HepG2 (cell line): ENCODE measurements at places on chromosomes 4 and X. TPM values are rescaled to one million over a fixed set of nuclear protein-coding genes. Genes with fewer than 3 reads are reported as not detected.

SPP1 gene
- polyA plus RNA-seq: 258 and 682 TPM in 2 replicates

XAGE1A gene
- polyA plus RNA-seq: not detected in 2 replicates

HPGD gene
- polyA plus RNA-seq: 0.24 and 0.38 TPM in 2 replicates

DNA sequence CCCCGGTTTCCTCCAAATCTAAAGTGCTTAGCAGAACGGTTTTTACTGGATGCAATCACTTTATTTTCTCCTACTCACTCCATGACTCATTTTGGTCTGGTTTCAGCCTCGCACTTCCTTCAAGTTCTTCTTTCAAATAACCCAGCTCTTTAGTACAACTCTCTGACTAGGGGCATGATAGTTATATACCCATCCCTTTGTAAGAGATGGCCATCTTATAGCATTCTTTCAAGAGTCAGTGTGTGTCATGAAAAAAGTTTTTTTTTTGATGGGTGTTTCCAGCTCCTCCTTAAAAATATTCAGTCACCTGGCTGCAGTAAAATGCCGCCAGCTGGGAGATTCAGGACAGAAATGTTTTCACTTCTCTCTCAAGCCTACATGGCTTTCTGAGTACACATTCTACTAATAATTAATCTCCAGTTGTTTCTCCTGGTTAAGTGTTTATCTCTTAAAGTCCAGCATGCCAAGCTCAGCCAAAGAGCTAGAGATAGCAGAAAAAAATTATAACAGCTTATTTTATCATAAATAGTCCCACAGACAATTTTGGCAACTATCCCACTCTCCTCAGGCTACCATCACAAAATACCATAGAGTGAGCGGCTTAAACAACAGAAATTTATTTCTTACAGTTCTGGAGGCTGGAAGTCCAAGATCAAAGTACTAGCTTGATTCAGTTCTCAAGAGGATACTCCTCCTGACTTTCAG, 139.3 kb downstream of the GASK1B start:
- peak; percentile 19 for DNase-seq

DNA sequence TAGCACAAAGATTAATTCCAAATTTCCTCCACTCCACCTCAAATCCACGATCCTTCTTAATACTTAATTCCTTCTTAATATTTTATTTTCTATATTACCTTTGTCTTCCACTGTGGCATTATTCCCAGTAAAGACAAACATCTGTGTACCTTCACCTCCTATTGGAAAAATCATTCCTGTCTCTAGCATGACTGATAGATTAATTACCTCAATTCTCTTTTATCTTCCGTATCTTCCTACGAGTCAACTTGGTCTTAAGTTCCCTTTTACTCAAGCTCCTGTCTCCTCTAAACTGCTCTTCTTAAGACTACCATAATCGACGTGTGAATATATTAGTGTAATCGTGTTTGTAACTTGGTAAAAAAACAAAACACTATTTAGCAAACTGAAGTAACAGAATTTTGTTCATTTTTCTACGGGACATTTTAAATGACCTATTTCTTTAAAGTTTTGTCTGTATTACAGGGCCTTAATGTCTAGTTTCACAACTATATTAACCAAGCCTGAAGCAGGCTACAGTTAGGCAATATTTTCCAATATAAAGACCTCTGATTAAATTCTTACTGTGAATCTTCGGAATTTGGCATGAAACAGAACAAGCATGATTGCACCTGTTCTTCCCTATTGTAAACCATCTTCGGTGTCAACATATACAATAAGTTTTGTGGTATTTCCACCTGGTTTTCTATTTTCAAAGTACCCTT, 1.1 kb upstream of the USP38 start:
- no peak for DNase-seq

DNA sequence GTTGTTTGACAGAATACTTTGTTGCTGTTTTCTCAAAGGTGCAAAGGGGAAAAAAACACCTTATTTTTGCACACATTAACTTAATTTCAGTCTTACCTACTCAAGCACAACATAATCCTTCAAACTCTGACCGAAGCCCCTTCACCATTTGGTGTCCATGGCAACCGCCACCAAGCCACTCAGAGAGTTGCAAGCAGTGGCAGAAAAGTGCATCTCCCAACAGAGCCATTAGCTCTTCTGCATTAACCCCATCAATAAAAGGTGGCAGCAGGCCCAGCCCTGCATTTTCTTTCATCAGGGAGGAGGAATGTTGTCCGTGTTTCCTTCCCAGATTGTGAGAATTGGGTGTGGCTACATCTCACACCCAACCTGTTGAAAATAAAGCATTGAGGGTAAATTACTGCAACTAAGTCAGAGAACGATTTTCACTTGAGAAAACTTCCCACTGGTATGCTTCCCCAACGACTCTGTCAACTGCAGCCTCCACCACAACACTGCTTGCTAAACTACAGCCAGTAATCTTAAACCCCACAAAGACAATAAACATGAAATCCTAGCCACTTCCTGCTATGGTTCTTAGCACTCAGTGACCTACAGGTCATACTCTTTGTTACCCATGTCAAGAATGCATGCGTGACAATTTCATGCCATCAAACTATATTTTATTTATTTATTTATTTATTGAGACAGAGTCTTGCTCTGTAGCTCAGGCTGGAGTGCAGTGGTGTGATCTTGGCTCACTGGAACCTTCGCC, 154.0 kb downstream of the GRIA3 start:
- DNase-seq: no peak

DNA sequence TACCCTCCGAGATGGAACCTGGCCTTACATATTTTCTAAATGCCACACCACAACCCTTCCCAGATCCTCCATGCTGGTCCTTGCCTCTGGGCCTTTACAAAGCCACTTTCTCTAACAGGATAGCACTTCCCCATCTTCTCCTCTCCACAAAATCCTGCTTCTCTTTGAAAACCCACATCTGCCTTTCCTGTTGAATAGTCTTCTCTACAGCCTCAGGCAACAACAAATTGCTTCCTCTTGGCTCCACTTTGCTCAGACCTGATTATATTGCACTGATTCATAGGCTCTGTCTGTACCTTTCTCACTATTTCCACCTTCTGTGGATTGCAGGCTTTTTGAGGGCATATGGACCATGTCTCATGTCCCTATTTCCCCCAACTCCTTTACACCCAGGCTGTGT, 203.7 kb upstream of the MBNL3 start:
- no peak for DNase-seq

DNA sequence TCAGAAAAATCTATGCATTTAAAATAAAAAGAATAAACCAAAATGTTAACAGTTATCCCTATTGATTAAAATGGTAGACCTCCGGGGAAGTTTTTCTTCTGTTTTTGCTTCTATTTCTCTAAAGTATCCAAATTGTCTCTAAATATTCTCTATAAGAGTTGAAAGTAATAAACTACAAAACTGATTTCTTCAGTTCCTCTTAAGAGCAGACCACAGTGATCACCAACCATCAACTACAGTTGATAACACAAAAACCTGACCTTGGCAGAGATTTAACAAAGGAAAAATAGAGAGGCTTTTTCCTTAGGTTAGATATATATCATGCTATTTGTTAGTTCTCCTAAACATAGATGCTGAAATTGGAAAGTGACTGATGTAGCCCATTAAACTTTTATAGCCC, 27.3 kb downstream of the DDX60 start:
- DNase-seq: no peak

DNA sequence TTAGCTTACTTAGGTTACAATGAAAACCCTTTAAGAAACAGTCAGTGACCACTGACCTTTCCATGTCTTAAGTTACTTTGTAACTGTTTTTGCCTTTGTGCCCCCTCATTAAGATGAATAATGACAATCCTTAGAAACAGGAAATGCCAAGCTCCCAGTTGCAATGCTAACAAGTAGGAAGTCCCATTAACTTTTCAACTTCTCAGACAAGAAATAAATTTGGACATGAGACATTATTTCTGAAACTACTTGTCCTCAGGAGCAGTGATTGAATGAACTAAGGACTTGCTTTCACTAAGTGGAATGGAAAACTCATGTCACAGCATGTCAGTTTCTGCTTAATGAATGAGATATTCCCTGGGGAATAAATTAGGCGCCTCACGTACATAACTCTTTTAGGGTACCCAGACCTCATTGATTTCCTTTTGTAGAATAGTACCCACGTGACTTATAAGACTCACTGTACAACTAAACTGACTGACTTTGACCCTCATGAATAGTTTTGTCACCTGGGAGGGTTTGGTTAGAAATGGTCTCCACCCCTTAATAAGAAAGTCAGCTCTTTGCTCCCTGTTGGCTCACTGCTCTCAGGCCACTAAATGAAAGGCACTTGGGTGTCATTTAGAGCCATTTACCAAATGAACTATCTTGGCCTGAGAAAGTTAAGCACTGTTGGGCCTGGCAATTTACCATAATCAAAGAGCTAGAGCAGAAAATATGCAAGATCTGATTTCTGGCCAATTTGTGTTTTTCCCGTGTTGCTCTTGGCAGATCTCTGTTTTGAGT, 383.9 kb downstream of the RPA4 start:
- no peak for DNase-seq

- no peak for DNase-seq
These were observed 179.7 kb downstream of the AMELX start for GRCh38 chrX:11472879-11473278.

GRCh38 chrX:134526399-134526798, 66.4 kb downstream of the HPRT1 start:
- no peak for DNase-seq

GRCh38 chrX:37685381-37686359, at the start of gene XK:
Gene XK (plus strand): TSS chrX:37685791. CDS start chrX:37685962, 171 bp downstream.
- DNase-seq: no peak

DNA sequence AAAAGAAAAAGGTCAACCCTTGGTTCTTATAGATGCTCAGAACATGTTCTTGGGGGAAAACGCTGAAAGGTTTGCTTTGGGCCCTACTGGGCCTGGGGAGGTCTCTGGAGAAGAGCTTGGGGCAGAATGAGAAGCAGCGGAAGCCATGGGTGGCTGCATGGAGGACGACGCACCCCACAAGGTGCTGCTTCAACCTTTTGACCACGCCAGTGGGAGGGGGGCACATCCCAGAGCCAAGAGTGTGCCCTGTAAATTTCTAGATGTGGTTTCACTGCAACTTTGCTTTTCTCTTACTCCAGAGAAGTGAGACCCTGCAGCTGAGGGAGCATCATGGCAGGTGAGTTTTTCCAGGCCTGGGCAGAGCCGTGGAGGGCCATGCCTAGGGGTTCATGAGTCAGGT, 3.2 kb downstream of the PRRG3 start:
- no peak for DNase-seq

GRCh38 chrX:65463550-65463949, 71.0 kb downstream of the LAS1L start:
- no peak for DNase-seq

GRCh38 chrX:111886678-111887077, 10.7 kb downstream of the TRPC5OS start:
- DNase-seq: no peak

- no peak for DNase-seq
These were observed 34.1 kb downstream of the SORCS2 start for GRCh38 chr4:7226439-7226838.

DNA sequence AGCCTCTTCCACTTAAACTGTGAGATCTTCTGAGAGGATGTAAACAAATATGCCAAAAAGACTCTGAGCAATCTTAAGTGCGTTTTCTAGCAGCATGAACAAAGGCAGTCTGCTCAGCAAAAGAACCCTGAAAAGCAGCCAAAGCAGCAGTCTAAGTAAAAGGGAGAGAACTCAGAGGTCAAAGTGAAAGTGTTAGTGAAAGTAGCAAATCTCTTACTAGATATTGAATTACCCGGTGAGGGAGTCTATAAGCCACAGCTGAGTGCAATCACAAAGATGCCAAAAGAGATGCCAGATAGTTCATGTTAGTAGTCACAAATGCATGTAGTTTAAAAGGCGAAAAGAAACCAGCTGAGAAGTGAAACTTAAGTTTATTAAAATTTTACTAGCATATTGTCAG, 7.9 kb upstream of the GNRHR start:
- no peak for DNase-seq

DNA sequence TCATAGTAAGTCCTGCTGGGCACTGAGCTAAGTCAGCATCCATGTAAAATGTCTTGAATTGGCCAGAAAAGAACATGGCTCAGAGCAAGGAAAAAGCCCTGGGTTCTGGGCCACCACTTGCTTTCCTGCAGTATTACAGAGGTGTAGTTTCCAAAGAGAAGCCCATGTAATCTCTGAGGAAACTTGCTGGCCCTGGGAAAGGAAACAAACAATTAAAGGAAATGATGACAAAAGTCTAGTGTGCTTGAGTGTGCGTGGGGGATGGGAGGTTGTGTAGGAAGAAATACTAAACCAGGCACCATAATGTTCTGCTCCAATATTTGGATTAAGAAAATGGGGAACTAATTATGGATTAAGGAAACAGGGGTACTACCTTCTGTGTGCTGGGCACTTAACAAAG, 39.5 kb upstream of the SMIM10L2A start:
- no peak for DNase-seq
